ENCODE measurements at places on chromosomes 5 and 9. TPM values are rescaled to one million over a fixed set of nuclear protein-coding genes. Genes with fewer than 3 reads are reported as not detected.

DNA sequence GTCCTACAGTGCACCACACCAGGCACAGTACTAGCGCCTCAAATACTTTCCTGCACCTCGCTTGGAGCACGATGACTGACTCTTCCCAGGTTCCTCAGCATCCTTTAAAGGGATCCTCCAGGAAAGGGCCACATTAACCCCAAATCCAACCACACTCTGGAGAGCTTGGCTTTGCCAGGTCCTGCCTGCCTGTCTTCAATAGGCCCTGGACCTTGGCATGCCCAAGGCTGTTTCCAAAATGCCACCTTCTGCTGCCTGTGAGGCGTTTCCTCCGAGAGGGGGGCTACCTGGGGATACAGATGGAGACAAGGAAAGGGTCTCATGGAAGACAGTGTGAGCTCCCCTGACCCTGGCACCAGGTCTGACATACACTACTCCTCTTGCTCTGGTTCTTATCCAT, 169.9 kb downstream of the DAB2IP start:
- DNase-seq: no peak
- H3K4me3 ChIP-seq: no peak overlapping the region
- H3K36me3 ChIP-seq: no peaks in the 10 kb centered on the region
- H3K27me3 ChIP-seq: no peaks in the 10 kb centered on the region
- no peaks in the 10 kb centered on the region for H3K4me1 ChIP-seq
- H3K27ac ChIP-seq: no peak overlapping the region

GRCh38 chr9:111904891-111905291, 8.3 kb downstream of the UGCG start:
- H3K4me1 ChIP-seq: peaks cover 68% of the 10 kb centered on the region
- no peaks in the 10 kb centered on the region for H3K36me3 ChIP-seq

The FOXD4L4 gene
- not detected for total RNA-seq

The PAEP gene
- not detected for total RNA-seq

The RFESD gene
- total RNA-seq: 2.9 TPM

DNA sequence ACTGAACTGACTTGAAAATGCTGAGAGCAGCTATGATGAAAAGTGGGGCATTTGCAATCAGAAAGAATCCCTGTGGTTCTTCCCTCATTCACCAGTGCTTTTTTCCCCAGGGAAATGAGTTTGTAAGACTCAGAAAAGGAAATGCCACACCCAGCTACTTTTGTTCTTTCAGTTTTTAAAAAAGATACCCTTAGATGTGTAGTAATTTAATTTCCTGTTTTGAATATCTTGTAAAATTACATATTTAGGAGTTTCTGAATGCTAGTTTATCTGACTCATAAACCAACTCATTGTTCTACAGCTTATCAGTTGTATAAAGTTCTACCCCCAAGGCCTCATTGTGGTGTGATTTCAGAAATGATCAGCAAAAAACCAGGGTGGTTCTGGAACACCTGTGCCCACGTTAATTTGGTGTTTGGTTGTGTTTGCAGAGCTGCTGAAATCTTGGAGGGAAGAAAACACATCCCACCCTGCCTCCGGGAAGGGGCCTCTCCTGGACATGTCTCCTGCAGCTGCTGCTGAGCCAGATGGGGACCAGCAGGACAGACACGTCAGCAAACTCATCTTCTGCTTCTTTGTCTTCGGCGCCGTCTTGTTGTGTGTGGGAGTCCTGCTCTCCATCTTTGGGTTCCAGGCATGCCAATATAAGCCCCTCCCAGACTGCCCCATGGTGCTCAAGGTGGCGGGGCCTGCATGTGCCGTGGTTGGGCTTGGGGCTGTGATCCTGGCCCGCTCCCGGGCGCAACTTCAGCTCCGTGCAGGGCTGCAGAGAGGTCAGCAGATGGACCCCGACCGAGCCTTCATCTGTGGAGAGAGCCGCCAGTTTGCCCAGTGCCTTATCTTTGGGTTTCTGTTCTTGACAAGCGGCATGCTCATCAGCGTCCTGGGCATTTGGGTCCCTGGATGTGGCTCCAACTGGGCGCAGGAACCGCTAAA, 2.8 kb downstream of the TMEM171 start:
- H3K4me1 ChIP-seq: peaks cover 13% of the 10 kb centered on the region
- H3K27ac ChIP-seq: no peak overlapping the region
- H3K4me3 ChIP-seq: no peak overlapping the region

GRCh38 chr5:133723651-133724366, 111.5 kb upstream of the FSTL4 start:
- H3K27me3 ChIP-seq: no peaks in the 10 kb centered on the region
- H3K4me3 ChIP-seq: no peak overlapping the region
- peak; percentile 32 for DNase-seq
- H3K36me3 ChIP-seq: no peaks in the 10 kb centered on the region
- H3K4me1 ChIP-seq: no peaks in the 10 kb centered on the region
- no peak overlapping the region for H3K27ac ChIP-seq

The LMBRD2 gene
- total RNA-seq: 14.3 TPM

DNA sequence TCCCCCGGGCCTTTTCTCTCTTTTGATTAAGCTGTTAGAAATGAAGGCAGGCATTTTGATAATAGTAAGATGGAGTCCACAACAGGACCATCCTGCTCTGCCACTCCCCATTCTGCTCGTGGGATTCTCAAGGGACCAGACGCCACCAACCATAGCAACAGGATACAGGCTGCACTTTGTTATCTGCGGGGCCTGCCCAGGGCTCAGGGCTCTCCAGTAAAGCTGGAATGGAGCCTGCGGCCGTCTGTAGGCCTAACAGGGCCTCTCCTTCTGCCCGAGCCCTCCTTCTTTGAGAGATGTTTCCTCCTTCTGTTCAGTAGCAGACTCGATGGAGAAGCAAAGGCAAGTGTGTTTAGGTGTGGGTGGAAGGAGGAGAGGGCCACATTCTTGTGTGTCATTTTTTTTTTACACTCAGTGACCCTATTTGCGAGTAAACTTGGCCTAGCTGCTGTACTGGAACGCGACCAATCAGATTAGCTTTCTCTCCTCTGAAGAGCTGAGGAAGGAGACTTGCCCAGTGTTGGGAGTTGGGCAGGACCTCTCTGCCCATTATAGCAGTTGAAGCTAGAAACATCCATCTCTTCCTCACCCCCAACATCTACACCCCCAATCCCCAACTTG, 8.9 kb upstream of the EPB41L4B start:
- no peak overlapping the region for H3K27ac ChIP-seq
- no peak for DNase-seq
- H3K27me3 ChIP-seq: no peaks in the 10 kb centered on the region
- H3K4me3 ChIP-seq: no peak overlapping the region
- no peaks in the 10 kb centered on the region for H3K4me1 ChIP-seq
- H3K36me3 ChIP-seq: no peaks in the 10 kb centered on the region

- no peak overlapping the region for H3K27ac ChIP-seq
- H3K4me3 ChIP-seq: no peak overlapping the region
- no peaks in the 10 kb centered on the region for H3K36me3 ChIP-seq
- no peak for DNase-seq
- H3K4me1 ChIP-seq: no peaks in the 10 kb centered on the region
- H3K27me3 ChIP-seq: no peaks in the 10 kb centered on the region
Observed at GRCh38 chr9:90141723-90142122, 500.9 kb downstream of the DIRAS2 start.

DNA sequence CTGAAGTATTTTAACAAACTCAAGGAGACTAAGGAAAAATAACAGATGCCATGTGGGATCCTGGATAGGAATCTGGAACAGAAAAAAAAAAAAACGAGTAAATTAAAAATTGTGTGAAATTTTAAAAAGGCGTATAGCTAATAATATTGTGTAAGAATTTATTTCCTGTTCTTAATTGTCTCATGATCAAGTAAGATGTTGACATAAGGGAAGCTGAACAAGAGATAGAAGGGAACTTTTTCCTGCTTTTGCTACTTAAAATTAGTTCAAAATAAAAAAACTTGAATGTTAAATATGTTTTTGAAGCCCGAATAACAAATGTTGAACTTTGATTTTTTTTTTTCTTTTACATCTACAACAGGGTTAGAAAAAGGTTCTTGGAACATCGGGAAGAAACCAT, 10.5 kb downstream of the SNAPC3 start:
- peaks cover 11% of the 10 kb centered on the region for H3K4me1 ChIP-seq
- no peaks in the 10 kb centered on the region for H3K27me3 ChIP-seq
- peaks cover 5% of the 10 kb centered on the region for H3K36me3 ChIP-seq
- no peak overlapping the region for H3K4me3 ChIP-seq

- peaks cover 4% of the 10 kb centered on the region for H3K4me1 ChIP-seq
- H3K36me3 ChIP-seq: no peaks in the 10 kb centered on the region
- no peak overlapping the region for H3K27ac ChIP-seq
- H3K4me3 ChIP-seq: no peak overlapping the region
- DNase-seq: no peak
Observed at GRCh38 chr9:98903961-98904411, 39.7 kb upstream of the COL15A1 start.

DNA sequence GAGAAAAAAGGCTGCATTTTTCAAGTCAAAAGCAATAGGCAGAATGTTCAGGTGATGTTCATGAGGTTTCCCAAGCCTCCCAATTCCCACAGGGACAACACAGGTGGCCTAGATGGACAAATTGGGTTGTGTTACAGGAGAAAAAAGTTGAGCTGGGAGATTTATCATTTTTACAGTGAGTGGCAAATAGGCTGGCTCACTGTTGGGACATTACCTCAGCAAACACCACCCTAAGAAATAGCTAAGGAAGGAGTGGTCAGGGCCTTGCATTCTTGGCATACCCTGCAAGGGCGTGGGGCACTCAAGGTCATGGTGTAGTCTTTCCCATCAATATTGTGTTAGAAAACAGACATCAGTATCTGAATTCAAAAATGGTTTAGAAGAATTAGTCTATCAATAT, 23.3 kb upstream of the CPLANE1 start:
- H3K27me3 ChIP-seq: no peaks in the 10 kb centered on the region
- H3K36me3 ChIP-seq: no peaks in the 10 kb centered on the region
- no peak overlapping the region for H3K27ac ChIP-seq
- H3K4me1 ChIP-seq: no peaks in the 10 kb centered on the region

GRCh38 chr5:40355846-40356245, 323.9 kb upstream of the PTGER4 start:
- H3K27ac ChIP-seq: no peak overlapping the region
- no peak for DNase-seq
- no peak overlapping the region for H3K4me3 ChIP-seq
- no peaks in the 10 kb centered on the region for H3K27me3 ChIP-seq

The SPATA9 gene
- not detected for total RNA-seq

The SLC27A6 gene
- total RNA-seq: 0.68 TPM

DNA sequence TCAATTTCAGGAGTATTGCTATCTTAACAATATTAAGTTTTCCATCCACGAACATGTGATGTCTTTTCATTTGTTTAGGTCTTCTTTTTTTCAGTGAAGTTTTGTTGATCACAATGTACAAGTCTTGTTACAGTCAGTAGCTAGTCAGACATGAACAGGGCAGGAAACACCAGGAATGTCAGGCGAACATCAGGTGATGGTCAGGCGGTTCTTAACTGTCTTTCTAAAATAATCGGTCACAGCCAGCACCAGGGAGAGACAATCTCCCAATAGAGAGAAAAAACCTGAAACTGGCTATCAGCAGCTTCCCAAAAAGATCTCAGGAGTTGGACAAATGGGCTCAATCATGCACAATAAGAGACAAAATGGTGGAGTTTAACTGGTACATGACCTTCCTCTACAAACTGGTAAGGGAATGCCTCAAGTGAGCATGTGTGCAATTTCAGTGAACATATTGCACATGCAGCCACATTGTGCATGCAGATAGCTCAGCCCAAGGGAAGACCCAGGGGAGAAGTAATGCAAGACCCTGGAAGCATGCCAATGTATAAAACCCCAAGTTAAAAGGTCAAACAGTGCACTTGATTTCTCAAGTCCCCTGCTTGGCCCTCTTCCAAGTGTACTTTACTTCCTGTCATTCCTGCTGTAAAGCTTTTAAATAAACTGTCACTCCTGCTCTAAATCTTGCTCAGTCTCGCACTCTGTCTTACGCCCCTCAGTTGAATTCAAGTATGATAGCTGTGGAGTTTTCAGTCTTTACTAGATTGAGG, 176.1 kb upstream of the RASEF start:
- H3K27ac ChIP-seq: no peak overlapping the region
- H3K4me1 ChIP-seq: no peaks in the 10 kb centered on the region
- no peak overlapping the region for H3K4me3 ChIP-seq
- H3K27me3 ChIP-seq: no peaks in the 10 kb centered on the region

- peaks cover 29% of the 10 kb centered on the region for H3K4me1 ChIP-seq
- H3K36me3 ChIP-seq: no peaks in the 10 kb centered on the region
- no peak overlapping the region for H3K4me3 ChIP-seq
- H3K27me3 ChIP-seq: peaks cover 33% of the 10 kb centered on the region
- DNase-seq: no peak
Observed at GRCh38 chr9:128246471-128246870, 29.3 kb downstream of the GOLGA2 start.

- no peaks in the 10 kb centered on the region for H3K36me3 ChIP-seq
- DNase-seq: no peak
- H3K27ac ChIP-seq: no peak overlapping the region
- H3K4me1 ChIP-seq: no peaks in the 10 kb centered on the region
Observed at GRCh38 chr5:113510836-113511451, 2.5 kb upstream of the YTHDC2 start.

GRCh38 chr9:15271403-15271802, 35.6 kb downstream of the TTC39B start:
- H3K4me3 ChIP-seq: no peak overlapping the region
- H3K27ac ChIP-seq: no peak overlapping the region
- H3K27me3 ChIP-seq: no peaks in the 10 kb centered on the region
- no peaks in the 10 kb centered on the region for H3K36me3 ChIP-seq
- no peak for DNase-seq

The SH2D3C gene
- 7.2 TPM for total RNA-seq

The NUP155 gene
- total RNA-seq: 12.7 TPM

DNA sequence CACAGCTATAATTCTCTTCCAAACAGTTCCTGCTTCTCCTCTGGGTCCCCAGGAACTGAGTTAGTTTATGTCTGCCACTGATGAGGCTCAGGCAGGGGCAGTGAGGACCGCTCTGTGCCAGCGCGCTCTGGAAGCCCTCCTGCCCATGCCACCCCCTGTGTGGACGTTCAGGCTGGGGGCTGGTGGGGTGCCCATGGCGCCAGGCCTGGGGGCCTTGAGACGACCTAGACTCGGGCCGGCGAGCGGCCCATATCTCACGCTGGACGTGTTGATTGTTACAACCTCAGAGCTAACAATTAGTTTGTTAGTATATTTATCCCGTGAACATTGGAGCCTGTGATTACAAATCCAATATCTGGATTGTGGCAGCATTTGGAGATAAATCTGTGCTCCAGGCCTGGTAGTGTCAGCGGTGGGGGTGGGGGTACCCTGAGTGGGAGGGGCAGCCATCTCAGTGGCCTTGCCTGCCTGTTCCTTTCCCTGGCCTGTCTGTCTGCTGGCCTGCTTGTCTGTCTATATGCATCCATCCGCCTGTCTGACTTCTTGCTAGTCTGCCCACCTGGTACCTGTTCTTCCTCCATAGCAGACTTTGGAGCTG, 256.5 kb upstream of the MVB12B start:
- no peak overlapping the region for H3K27ac ChIP-seq
- no peak for DNase-seq
- H3K27me3 ChIP-seq: no peaks in the 10 kb centered on the region
- no peaks in the 10 kb centered on the region for H3K36me3 ChIP-seq

The MYMK gene
- not detected for total RNA-seq

The CCDC69 gene
- 342 TPM for total RNA-seq

- no peak overlapping the region for H3K4me3 ChIP-seq
- H3K36me3 ChIP-seq: no peaks in the 10 kb centered on the region
- H3K27ac ChIP-seq: no peak overlapping the region
- DNase-seq: no peak
- H3K27me3 ChIP-seq: no peaks in the 10 kb centered on the region
- no peaks in the 10 kb centered on the region for H3K4me1 ChIP-seq
Observed at GRCh38 chr5:124383693-124384092, 362.7 kb downstream of the ZNF608 start.

- no peak overlapping the region for H3K4me3 ChIP-seq
- H3K4me1 ChIP-seq: no peaks in the 10 kb centered on the region
- H3K27me3 ChIP-seq: no peaks in the 10 kb centered on the region
- H3K27ac ChIP-seq: peak overlapping the region; percentile 32
Observed at GRCh38 chr5:154301726-154302125, 111.2 kb downstream of the GALNT10 start.

The ELAVL2 gene
- 0.16 TPM for total RNA-seq

The NFX1 gene
- 34.3 TPM for total RNA-seq

The SREK1 gene
- total RNA-seq: 93.1 TPM

The CCDC183 gene
- total RNA-seq: 0.71 TPM

Measured in sigmoid colon (tissue), 7 donors.